ENCODE measurements at places on chromosomes 2 and 18.

DNA sequence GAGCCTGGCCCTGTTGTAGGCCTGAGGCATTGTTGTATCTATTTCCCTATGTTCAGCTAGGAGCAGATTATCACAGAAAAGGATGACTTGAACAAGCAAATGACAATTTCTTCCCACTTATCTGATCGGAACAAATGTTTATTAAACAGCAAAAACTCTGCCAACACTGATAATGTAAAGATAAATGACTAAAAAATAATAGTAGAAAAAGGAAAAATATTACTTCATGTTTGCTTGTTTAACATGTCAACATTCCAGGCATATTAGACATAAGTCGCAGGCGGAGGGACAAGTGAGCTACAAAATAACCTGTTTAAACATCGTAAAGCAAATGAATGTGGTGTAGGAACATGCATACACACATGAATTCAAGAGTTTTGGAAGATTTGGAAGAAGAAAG lies 257.9 kb downstream of the TMX3 start:
- DNase-seq: no peak

DNA sequence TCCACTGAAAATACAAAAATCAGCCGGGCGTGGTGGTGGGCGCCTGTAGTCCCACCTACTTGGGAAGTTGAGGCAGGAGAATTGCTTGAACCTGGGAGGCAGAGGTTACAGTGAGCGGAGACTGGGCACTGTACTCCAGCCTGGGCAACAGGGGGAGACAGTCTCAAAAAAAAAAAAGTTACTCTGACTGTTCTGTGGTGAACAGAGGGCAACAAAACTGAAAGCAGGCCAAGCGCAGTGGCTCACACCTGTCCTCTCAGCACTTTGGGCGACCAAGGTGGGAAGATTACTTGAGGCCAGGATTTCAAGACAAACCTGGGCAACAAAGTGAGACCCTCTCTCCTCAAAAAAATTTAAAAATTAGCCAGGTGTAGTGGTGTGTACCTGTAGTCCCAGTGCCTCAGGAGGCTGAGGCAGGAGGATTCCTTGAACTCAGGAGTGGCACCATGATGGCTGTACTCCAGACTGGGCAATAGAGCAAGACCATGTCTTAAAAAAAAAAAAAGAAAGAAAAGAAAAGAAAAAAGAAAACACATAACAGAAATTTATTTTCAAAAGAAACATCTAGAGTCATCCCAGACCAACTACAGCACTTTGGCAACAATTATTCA lies 13.6 kb upstream of the RTN4 start:
- DNase-seq: no peak

GRCh38 chr18:13615432-13615861 lies 110.9 kb downstream of the FAM210A start:
- DNase-seq: no peak

DNA sequence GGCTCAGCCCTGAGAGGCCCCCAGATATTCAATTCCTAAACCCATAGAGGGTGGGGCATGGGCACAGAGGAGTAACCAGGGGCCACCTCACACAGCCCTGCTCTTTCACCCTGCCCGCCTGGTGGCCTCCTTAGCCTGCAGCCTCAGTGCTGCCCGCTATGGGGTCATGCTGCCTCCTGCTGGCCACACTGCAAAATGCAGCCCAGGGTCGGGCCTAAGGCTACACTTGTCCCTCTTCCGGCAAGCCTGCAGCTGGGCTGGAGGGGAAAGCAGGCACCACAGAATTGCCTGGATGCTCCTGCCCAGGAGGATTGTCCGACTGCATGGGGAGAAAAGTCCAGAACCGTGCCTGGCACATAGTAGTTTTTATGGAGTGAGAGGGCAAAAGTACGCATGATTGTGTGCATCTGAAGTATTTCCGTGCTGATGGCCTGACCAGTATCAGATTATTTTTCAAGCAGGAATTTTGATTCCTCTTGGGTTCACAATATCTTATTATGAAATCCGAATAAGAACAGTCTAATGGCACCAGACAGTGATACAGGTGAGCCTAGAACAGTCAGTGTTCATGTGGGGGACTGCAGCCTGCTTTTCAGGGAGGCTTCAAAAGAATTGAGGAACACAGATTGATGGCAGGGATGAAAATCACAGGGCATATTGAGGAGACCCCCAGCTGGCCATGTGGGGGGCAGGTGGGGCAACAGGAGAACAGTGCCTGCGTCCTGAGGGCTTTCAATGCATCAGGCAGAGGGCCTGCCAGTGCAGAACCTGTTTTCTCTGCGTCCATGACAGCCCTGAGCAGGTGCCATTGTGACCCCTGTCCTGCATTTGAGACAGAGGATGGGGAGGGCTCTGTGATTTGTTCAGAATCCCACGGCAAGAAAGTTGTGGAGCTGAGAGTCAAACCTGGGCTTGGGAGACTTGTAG lies 51.2 kb upstream of the ALPP start:
- peak; percentile 81 for DNase-seq

GRCh38 chr2:219562049-219563020 lies 9.0 kb downstream of the OBSL1 start:
- no peak for DNase-seq

DNA sequence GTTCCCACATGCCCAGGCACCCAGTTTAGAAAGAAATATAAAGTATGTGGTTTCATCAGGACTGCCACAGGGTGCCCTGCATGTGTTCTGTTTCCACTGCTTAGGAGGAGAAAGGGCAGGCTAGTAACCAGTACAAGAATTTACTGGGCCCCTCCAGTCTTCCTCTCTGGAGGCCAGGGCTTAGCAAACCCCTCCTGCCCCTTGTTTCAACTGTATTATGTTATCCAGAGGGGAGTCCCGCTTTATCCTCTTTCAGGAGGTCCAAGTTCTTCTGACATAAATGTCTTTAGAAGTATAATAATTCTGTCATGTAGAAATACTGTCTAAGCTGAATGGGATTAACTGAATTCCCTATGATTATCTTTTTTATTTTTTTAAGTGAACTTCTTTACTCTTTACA lies 132.1 kb downstream of the WDSUB1 start:
- no peak for DNase-seq

DNA sequence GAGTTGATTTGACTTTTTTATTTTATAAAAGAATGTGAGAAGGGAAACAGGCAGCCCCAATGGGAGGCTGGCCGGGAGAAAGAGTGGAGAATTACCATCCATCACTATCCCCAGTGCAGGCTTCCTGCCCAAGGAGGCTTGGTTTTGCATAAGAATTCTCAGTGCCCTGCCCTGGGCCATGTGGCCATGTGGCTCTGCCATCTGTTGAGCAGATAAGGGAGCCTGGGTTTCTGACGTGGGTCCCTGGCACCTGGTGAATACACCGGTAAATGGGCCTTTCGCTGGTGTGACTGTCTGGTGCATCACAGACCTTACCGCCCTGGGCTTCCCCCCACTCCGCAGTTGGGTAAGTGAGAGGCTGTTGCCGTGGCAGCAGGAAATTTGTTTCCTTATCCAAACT lies 54.5 kb upstream of the TMEM163 start:
- no peak for DNase-seq

GRCh38 chr2:138974651-138975050 lies 194.5 kb upstream of the NXPH2 start:
- no peak for DNase-seq

- no peak for DNase-seq
These were observed 256.4 kb upstream of the NETO1 start for GRCh38 chr18:73124175-73124574.

- DNase-seq: no peak
These were observed 94.3 kb upstream of the DOCK10 start for GRCh38 chr2:225136552-225136951.

DNA sequence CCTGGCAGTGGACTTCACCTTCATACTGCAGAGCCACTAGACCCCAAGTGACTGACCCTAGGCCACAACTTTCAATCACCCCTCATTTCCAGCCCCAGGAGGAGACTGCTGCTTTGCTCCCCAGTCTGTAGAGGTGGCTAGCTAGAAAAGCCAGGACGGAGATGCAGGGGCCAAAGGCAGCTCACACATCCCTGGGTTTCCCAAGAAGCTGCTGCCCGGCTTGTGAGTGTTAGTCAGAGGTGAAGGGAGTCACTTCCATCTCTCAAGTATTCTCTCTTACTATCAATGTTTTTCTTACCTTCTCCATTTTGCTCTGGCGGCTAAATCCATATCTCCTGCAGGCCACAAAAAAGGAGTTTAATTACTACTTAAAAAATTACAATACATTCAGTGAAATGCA lies 36.2 kb downstream of the CCDC93 start:
- DNase-seq: no peak

- DNase-seq: no peak
These were observed 65.5 kb downstream of the DGKD start for GRCh38 chr2:233419602-233420391.

DNA sequence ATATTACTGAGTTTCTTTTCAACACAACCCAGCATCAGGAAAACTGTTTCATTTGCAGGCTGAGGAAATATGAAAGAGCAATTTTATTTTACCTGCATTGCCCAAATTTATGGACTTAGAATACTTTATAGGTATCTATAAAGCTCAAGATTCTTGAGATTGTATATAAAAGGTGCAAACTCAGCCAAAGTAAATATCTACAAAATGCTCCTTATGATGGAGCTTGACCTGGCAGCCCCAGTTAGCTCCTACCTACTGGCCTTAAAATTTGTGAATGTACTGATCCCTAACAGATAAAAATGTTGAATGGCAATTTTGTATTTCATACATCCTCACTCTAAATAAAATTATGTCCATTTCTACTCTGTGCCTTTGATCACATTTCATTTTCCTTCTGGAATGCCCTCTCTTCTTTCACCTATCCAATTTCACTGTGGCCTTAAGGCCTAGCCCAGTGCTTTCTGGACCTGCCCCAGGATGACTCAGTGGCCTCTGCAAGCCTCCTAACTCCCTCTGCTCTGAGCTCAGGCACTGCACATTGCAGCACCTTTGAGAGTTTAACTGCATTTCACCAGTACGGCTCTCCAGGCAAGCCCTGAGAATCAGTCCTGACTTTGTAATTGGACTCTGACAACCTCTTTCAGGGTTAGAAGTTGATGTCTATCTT lies 125.9 kb downstream of the ANTXR1 start:
- peak; percentile 44 for DNase-seq

- no peak for DNase-seq
These were observed 108.6 kb downstream of the MAP4K4 start for GRCh38 chr2:101806123-101806522.

GRCh38 chr2:26483516-26483915 lies 5.6 kb upstream of the OTOF start:
- DNase-seq: no peak

DNA sequence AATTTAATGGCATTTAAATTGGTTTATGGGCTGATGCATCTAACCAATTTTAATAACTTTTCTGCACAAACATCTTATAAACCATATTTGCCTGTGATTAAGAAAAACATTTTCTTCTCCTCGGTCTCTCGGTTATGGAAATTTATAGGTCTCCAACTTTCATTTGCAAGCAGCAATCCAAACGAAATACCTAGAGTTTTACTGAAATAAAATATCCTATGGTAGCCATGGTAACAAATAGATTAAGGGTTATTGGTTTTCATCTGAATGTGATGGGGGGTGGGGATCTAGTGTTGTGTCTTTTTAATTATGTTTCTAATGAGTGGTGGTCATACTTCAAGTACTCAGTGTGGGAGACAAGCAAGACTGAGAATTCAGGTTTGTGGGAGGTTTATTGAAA lies 2.9 kb downstream of the KLHL29 start:
- no peak for DNase-seq

DNA sequence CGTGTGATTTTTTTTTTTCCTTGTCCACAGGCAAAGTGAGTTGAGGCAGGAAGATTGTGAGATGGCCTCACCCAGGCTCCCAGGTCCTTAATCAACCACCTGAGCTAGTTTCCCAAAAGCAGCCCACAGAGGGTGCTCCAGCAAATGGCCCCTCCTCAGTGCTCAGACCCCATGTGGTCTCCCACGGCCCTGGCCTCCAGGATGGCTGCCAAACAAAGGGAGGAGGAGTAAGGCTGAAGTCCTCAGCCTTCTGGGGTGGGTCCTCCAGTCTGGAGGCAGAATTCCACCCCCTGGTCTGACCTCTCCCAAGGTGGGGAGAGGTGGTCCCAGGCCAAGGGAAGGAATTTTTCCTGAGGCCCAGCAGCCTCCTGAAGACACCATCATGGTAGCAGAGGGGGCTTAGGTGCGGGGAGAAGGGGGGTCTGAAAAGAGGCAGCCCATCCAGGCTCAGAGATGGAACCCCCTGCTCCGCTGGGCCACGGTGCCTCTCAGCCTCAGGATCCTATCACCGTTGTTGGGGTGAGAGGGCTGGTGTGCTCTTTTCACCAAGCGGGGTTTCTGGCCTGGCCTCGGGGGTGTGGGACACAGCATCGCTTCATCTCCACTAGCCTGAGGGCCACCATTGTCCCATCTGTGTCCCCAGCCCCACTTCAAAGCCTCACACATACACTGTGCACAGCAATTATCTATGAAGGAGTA lies 2.3 kb downstream of the NGEF start:
- no peak for DNase-seq

GRCh38 chr18:45774065-45774521 lies 50.1 kb downstream of the SLC14A1 start:
- no peak for DNase-seq

DNA sequence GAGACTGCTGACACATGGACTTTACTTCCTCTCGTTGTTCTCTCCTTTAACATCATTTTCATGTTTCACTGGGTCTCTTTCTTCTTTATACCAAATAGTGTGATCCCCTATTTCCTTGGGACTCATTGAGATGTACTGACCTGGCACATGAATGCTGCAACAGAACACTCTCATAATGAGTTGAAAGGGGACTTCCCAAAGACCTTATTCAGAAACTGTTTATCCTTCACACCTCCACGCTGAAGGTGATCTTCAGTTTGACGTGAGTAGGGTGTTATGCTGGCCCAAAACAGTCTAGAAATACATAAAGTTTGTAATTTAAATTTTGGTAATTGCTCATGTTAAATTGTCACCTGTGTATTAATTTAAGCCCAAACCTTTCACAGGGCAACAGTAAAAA lies 1096.8 kb upstream of the GYPC start:
- no peak for DNase-seq

DNA sequence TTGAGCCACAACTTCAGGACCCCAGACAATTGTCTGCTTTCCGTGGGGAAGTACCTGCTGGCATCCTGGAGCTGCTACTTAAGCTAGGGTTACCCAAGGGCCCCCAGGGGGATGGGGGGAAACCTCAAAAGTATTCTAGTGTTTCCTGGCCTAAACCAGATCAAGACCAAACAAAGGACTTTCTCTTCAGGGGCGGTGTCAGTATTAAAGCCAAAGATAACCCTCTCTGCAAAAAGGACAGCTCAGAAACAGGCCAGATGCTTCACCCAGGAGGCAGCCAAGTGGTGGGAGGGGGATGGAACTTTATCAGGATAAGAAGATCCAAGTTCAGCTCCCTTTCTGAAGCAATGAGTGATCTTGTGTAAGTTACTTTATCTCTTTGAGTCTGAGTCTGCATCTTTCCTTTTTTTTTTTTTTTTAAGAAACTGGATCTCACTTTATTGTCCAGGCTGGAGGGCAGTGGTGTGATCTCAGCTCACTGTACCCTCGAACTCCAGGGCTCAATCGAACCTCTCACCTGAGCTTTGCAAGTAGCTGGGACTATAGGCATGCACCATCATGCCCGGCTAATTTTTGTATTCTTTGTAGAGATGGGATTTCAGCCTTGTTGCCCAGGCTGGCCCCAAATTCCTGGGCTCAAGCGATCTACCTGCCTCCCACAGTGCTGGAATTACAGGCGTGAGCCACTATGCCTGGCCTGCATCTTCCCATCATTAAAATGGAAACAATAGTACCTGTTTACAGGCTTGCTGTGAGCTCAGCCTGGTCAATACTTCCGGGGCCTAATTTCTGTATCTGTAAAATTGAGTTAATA lies 151.8 kb upstream of the PTPRM start:
- no peak for DNase-seq
